ENCODE measurements at places on chromosomes 2 and 18. TPM values are rescaled to one million over a fixed set of nuclear protein-coding genes. Genes with fewer than 3 reads are reported as not detected.

The POTEF gene
- not detected for total RNA-seq

The L3MBTL4 gene
- 4.4 TPM for total RNA-seq

DNA sequence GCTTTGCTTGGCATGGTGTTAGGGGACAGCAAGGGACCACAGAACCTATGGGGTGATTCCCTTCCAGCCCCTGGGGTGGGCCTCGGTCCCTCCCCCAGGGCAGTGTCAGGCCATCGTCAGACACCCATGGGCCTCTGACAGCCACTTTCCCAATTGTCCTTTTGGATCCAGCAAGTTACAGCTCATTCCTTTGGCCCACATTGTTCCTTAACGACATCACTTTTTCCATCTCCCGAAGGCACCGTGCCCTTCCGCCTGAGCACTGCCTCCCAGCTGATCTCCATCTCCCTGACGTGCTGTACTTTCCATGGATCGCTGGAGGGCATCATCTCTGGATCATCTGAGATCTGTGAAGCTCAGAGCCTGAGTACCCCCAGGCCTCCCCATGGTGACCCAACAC lies 10.4 kb upstream of the KCNK3 start:
- H3K36me3 ChIP-seq, result no peaks in the 10 kb centered on the region
- no peaks in the 10 kb centered on the region for H3K4me1 ChIP-seq
- no peak for DNase-seq
- H3K27ac ChIP-seq, result no peak overlapping the region

DNA sequence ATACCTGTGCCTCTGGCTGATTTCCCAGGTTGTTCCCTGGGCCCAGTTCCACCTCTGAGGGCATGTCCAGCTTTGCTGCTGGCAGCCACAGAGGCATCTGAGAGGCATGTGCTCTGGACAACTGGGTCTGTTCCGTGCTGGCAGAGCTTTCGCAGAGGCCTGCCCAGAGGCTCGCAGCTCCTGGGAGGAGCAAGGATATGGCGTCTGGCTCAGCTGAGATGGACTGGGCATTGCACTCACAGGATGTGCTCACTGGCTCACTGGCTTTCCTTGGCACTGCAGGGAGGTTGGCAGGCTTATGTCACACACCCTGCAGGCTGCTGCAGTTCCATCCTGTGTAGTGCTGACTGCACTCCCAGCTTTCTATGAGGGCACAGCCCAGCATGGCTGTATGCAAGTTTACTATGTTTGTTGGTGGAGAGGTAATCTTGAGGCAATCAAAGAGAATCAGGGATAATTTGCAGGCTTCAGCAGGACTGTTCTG lies 172.3 kb downstream of the PRKCE start:
- H3K27me3 ChIP-seq, result no peaks in the 10 kb centered on the region
- peak; percentile 47 for DNase-seq

DNA sequence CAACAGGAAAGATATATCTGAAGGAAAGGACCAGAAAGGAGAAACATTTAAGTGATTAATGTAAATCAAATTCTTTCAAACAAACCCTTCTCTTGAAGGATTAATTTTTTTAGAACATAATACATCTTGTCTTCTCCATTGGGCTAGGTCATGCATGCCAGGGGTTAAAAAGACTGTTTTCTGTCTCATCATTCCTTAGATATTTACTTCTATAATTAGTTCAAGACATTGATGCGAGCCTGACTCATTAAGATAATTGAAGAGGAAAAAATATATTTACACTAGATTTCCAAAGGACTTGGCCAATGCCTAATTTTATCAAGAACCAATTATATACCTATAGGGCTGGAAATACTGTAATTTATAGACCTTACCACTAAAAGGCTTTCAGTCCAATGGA lies 166.6 kb upstream of the SETBP1 start:
- H3K36me3 ChIP-seq, result no peaks in the 10 kb centered on the region
- H3K4me3 ChIP-seq, result no peak overlapping the region
- DNase-seq, result no peak
